ENCODE measurements at places on chromosomes 11 and 22.
A peak's percentile ranks its signal among the peaks of the same experiment; 100 is the strongest.

DNA sequence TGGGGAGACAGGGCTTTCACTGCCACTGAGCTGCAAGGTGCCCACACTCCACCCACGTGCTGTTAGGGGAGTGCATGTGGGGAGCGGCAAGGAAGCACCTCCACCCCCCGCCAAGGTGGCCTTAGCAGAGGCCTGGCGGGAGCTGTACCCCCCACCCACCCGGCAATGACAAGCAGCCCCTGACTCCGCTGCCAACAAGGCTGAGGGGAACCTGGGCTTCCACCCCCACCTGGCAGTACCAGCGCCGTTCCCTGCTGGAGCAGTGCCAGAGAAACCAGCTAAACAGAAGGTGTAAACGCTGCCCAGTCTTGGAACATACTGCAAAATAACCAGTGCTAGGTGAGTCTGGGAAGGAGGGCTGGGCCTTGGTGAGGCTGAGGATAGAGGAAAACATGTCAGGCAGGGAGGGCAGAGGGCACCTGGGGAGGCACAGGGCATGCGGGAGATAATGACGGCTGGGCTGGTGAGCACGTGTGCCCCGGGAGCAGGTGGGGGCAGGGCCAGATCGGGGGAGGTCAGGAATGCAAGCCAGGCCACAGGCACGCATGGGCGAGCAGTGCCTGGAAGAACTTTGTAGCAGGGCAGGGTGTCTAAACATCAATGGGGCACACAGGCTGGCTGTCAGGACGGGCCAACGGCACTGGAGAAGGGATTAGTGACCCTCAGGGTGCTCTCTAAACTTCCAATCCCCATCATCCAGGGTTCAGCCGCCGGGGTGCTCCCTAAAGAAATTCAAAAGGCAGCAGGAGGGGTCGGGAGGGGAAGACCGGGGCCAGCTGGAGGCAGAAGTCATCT is 6.6 kb downstream of the CERK start:
- no peak for DNase-seq

GRCh38 chr11:115166820-115167219 is 337.4 kb downstream of the CADM1 start:
- DNase-seq = no peak

- no peak for DNase-seq
These were observed 250.4 kb upstream of the SORL1-AS1 start for GRCh38 chr11:121703201-121703600.

DNA sequence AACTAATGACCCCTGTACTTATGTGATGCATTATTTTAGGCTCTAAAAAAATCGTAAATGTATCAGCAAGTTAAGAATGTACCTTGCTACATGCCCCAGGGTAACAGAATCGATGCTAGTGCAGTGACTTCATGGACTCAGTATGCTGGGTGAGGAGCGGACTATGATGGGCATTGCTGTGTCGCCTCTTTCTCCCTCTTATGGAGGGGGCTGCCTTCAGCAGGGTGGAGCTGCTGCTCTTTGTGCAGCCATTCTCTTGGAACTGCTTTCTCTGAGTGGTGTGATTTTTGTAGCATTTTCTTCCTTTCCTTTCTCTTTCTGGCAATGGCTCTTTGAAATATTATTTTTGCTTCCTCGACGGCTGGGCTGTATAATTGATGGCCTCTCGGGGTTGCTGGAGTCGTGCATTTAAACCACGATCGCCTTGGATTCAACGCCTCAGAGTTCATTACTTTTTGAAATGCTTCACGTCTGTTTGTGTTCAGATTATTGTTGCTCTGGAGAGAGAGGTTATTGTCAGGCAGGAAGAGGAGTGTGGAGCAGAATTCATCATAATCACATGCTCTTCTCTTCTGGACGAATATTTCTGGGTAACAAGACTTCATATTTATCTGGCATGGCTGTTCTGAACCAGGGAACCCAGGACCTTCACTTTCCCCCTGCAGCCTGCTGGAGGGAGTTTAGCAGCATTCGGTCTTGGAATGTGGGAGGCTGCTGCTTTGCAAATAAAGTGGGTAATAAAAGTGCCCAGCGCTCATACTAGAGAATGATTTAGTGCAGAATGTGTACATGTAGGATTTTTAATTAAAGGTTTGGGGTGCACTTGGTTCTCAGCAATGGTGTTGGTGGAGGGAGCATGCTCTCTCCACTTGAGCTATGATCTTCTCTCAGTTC is 804.2 kb downstream of the NTM start:
- no peak for DNase-seq

- DNase-seq = no peak
These were observed 34.9 kb downstream of the SERPIND1 start for GRCh38 chr22:20808844-20809243.

DNA sequence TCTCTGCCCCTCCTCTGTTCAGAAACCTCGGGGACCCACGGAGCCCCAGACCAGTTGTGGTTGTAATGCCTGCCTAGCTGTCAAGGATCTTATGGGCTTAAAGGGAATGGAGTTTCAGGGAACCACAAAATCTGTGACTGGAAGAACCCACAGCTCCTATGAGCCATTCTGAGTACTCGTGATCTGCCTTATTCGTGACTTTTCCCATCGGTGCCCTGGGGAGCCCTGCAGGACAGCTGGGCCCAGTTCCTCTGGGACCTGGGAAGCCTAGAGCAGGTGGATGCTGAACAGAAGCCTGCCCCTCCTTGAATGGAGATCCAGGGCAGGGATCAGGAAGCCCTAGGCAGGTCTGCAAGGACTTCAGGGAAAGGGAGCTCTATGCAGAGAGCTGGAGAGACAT is 42.1 kb upstream of the TTC12 start:
- peak; percentile 60 for DNase-seq

DNA sequence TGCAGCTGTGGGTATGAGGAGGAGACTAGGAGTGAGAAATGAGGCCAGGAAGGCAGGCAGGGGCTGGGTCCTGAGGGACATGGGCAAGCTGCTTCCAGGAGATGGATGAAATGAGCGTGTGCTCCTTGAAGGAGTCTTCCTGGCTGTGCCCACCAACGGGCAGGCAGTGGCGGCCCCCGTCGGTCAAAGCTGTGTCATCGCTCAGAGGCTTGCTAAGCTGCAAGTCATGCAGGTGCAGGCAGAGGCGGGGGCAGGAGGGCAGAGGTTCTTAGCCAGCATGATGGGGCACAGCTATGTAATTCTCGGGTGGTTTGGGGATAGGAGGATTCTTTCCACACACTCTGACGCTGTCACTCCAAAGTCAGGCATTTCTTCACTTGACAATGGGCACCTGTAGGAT is 12.5 kb upstream of the PEX26 start:
- no peak for DNase-seq

- no peak for DNase-seq
These were observed 33.4 kb downstream of the ARHGAP1 start for GRCh38 chr11:46667043-46667481.

DNA sequence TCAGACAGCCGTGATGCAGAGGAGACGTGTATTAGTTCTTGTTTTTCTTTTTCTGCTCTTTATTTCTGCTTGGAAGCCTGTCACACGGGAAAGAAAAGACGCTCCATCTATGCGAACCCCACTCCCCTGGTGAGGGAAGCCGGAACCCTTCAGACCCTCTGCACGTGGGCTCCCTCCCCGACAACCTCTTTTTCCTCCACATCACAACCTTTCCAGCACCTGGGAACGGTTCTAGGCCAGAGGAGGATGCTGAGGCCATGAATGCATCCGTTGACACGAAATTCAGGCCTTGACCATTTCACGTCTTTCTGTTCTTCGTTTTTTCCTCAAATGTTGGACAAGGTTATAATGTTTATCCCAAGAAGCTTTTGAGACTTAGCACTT is 85.3 kb upstream of the WNT7B start:
- DNase-seq = no peak

GRCh38 chr11:82865841-82866240 is 34.4 kb downstream of the PRCP start:
- no peak for DNase-seq

- DNase-seq = no peak
These were observed 158.3 kb upstream of the SNX19 start for GRCh38 chr11:131074573-131074972.

GRCh38 chr22:43222262-43222661 is 35.3 kb upstream of the TTLL12 start:
- DNase-seq = no peak

- no peak for DNase-seq
These were observed 61.8 kb downstream of the MCHR1 start for GRCh38 chr22:40741116-40741515.

DNA sequence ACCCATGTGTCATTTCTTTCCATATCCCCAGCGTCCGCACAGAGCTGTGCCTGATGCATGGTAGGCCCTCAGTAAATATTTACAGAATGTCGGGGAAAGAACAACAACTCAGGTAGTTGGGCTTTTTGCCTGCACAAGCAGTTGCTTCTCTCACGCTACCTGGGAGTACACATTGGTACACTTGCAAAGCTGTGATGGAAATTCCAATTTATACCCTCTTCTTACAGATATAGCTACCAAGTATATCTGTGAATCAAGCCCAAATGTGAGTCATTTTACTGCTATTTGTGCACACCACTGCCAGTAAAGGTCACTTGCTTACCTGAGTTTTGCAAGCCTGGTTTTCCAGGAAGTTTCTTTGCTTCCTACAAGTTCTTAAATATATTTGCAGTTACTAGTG is 333.0 kb upstream of the NARS2 start:
- DNase-seq = no peak

GRCh38 chr11:19905280-19905853 is 192.7 kb downstream of the NAV2 start:
- DNase-seq = no peak

GRCh38 chr11:124195189-124195734 is 12.1 kb downstream of the OR10D3 start:
- DNase-seq = no peak

DNA sequence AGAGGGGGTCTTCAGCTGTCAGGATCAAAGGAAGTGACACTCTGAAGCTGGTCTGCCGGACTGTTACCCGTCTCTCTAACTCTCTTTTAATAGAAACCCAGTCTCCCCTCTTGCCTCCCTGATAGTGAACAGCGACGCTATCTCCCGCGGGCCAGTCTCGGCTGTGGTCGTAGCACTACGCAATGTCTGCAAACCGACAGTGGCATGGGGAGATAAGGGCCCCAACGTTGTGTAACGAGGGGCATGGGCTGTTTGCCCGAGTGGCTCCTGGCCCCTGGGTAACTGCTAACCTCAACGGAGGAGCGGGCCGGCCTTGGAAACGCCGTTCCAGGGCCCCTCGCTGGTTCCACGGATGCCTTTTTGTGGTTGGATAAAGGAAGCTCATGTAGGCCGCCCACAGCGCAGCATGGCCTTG is 23.3 kb downstream of the ZBTB16 start:
- DNase-seq = no peak

DNA sequence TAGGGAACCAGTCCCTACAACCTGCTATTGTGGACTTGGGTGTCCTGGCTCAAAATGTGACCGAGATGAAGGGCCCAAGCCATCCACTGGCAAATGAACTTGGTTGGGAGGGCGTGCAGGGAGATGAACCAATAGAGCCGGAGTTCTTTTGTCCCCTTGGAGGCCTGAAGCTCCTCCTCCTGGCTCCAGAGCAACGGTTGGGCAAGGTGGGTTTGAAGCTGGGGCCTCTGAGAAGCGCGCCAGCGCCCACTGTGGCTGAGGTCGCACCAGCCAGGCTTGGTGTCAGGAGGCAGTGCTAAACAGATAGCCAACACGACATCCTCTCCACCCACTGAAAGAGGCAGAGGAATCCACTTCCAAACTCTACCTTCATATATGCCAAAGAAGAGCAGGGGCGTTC is 36.0 kb upstream of the PACSIN2 start:
- DNase-seq = no peak

Data from D721Med (cell line).